ENCODE measurements at places on chromosomes 12 and 14.

GRCh38 chr12:570435-570920 lies 92.8 kb downstream of the NINJ2 start:
- DNase-seq: no peak

DNA sequence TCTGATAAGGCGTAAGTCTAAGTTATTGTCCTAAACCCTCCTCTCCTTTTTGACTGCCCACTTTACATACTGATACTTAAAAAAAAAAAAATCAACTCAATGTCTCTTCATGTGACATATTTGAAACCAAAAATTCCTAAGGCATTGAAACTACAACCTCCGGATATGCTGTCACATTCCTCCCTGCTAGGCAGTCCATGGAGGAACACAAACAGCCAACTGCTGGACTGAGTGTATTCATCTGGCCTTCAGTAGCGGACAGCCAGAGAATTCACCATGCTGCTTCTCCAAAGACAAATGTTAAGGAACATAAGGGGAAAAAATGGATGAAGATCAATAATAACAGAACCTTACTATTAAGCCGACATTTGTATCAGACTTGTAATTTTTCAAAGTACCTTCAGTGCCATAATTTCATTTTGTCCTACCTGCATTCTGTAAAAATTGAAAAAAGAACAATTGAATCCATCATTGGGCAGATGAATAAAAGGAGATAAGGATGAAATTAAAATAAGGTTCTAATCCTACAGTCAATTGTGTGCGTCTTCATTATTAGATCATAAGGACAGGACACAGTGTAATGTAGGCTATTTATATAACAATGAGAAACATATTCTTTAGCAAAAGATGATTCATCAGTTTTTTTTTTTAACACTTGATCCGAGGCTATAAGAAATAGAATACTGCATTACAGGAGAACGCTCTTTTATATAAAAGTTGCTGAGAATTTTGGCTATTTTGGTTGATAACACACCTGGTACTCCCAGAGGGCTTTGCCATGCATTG lies 12.2 kb downstream of the RERG start:
- DNase-seq: no peak

GRCh38 chr14:74619672-74620131 lies 7.7 kb upstream of the LTBP2 start:
- DNase-seq: no peak

DNA sequence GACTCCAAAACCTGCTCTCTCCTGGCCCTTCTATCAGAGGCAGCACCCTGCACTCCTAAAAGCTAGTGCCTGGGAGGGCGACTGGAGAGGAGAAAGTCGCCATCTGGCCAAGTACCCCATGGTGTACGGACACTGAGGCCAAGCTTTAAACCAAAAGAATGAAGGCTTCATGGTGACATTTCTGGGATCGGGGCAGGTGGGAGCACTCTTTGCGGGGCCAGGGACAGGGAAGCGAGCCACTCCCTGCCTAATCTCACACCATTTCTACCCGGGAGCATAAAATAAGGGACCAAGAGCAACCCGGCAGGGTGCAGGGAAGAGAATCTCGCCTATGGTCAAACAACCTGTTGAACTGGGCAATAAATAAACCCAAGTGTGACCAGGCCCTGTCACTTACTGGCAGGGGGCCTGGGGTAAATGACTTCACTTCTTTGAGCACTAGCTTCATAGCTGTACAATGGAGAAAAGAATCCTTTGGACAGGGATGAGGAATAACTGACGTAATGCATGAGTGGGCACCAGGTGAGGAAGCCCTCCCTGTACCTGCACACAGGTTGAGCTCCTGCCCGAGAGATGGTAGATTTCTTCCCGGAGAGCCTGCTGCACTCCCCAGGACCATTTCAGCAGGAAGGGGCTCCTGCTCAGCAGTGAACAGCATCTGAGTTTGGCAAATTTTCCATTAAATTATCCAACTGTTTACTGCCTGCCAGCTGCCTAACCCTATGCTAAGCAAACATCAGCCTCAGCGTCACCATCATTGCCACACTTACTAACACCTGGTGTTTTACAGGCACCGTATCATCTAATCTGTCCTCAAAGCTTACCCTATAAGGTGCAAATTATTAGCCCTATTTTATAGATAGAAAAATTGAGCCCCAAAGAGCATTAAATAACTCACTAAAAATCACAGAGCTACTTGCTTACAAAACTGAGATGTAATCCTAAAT lies 2.0 kb downstream of the SERPINA1 start:
- no peak for DNase-seq

- DNase-seq: no peak
Measured at GRCh38 chr14:36134038-36134437, 42.5 kb downstream of the PTCSC3 start.

GRCh38 chr12:49296836-49297694 lies 2.1 kb downstream of the PRPH start:
- peak; percentile 10 for DNase-seq

DNA sequence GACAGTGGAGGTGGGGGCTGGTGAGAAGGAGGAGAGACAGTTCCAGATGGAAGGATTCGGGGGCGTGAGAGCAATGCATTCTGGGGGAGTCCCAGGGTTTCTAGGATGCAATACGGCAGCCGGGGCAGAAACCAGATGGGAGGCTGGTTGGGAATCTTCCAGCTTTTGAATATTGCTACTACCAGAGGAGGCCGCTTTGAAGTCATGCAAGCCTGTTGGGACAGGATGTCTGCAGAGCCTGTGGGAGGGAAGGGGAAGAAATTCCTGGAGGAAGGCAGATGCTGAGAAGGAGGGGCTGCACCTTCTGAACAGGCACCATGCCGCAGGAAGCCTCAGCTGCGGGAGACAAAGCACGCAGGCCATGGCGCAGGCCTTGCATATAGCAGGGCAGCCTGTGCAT lies 105.4 kb downstream of the APAF1 start:
- no peak for DNase-seq
